Activated CD4-positive, alpha-beta T cell treated with anti-CD3 and anti-CD28 coated beads for 4 hours (primary cell): ENCODE measurements at places on chromosomes 2 and 18.

DNA sequence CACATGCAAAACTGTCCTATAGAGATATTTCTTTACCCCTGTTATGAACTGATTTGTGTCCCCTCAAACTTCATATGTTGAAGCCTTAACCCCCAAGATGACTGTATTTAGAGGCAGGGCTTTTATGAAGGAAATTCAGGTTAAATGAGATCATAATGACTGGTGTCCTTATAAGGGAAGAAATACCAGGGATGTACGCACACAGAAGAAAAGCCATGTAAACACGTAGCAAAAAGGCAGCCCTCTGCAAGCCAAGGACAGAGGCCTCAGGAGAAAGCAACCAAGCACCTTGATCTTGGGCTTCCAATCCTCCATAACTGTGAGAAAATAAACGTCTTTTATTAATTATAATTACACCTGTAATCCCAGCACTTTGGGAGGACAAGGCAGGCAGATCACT lies 101.3 kb upstream of the NDUFV2 start:
- no peak for DNase-seq

DNA sequence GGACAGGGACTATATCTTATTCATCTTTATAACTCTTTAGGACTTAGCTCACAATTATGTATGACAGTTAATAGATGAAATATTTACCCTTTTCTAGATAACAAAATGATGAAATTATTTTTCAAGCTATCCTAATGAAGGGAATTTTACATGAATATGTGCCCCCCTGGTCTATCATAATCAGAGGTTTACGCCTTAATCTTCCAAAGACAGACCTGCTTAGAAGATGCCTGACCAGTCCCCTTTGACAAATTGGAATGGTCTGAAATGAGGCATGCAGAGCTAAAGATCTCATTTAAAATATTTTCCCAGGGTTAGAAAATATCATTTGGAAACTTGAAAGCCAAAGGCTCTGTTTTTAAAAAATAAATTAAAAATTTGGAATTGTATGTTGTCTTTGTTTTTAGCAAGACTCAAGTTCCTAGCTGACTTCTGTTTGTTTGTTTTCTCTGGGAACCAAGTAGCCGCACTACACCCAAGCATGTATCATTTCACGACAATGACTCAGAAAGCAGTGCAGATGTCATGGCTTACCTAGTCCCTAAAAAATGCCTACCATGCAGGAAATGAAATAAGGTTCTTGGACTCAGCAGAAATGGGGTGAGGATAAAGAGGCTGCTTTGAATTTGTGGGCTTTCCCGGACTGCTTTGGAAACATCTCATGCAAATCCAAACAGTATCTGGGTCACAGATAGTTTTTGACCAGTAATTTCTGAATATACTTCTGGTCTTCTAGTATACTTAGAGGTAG lies 162.1 kb downstream of the ZEB2 start:
- DNase-seq = no peak

GRCh38 chr2:113846429-113846828 lies 43.5 kb upstream of the ACTR3 start:
- no peak for DNase-seq

GRCh38 chr18:5452943-5453443 lies 90.8 kb downstream of the EPB41L3 start:
- no peak for DNase-seq

DNA sequence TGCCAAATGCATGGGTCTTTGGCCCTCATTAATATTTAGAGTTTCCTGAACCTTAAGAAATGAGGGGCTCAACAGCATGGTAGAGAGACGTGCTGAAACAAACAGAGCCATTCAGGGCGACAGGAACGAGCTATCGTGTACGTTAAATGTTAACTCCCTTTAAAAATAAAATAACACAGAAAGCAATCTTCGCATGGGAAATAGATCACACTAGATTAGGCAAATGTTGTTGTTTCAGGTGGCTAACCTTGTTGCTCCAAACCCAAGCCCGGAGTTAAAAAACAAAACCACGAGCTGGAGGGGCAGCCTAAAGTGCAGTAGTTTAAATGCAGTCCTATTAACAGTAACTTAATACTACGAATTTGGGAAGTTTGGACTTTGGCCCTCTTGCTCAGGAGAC lies 177.4 kb upstream of the TRIB2 start:
- DNase-seq = no peak

DNA sequence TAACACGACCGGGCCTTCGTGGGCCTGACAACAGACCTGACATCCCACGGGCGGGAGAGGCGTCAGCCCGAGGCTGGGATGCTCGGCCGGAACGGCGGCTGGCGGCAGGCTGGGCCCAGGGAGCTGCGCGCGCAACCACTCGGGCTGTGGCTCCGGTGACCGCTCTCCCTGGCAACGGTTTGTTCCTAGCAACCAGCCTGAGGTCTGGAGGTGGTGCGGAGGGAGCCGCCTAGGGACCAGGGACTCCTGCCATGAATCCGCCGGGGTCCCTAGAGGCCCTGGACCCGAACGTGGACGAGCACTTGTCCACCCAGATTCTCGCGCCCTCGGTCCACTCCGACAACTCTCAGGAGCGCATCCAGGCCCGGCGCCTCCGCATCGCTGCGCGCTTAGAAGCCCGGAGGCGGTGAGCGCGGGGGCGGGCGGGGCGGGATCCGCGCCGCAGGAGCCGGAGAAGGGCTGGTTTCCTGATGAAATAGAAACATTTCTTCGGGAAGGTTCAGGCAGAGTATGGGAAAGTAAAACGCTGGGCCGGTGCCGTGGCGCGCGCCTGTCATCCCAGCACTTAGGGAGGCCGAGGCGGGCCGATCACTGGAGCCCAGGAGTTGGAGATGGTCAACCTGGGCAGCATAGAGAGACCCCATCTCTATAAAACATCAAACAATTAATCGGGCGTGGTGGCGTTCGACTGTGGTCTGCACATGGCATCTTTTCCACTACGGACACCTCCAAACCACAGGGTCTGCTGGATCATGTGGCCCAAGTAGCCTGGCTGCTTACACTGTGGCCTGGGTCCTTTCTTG lies at the start of gene DRC1:
Gene DRC1, plus strand, starts transcription at position 182 of the 803 bp plus-strand sequence. Its CDS starts 70 bp downstream, at position 252.
- DNase-seq = no peak

DNA sequence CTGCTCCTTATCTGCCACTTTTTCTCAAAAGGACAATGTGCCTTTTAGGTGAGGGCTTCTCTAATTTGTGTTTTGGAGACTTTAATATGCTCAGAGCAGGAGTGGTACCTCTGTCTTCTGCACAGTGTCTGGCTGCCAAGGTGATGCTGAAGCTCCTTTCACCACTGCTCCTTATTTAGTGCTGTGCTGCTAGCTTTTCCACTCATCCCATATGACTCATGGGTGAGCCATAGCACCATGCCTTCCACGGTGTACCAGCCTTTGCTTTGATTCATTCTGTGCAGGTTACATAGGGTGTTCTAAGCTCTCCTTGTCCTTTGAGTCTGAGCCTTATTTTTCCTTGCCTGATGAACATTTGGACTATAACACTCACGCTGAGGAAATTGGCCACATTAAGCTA lies 202.4 kb downstream of the ARL6IP6 start:
- no peak for DNase-seq

- DNase-seq = no peak
Measured at GRCh38 chr2:195861821-195862220, 204.8 kb downstream of the SLC39A10 start.

GRCh38 chr2:220300806-220301205 lies 673.4 kb downstream of the SLC4A3 start:
- no peak for DNase-seq
